ENCODE measurements at places on chromosomes 5 and 9.
A peak's percentile ranks its signal among the peaks of the same experiment; 100 is the strongest.

DNA sequence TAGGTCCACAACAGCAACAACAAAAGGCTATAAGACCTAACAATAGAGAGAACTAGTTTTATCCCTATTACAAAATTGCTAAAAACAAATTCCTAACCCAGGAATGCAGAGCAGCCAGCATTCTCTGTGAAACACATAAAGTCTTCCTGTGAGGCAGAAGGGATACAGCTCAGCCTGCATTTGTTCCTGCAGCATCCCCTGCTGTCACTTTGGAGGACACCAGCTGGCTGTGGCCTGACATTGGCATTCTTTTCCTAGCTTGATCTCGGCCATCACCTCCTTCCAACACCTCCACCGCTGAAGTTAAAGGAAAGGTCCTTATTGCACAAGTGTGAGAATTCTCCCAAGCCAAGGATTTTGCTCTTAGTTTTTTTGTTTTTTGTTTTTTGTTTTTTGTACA is 186.1 kb downstream of the SNCAIP start:
- DNase-seq = peak; percentile 32
- no peaks in the 10 kb centered on the region for H3K27me3 ChIP-seq
- H3K36me3 ChIP-seq = no peaks in the 10 kb centered on the region
- no peak overlapping the region for H3K27ac ChIP-seq

GRCh38 chr5:142806841-142807267 is 36.7 kb downstream of the ARHGAP26 start:
- H3K27ac ChIP-seq = no peak overlapping the region
- DNase-seq = no peak
- no peaks in the 10 kb centered on the region for H3K36me3 ChIP-seq
- peaks cover 3% of the 10 kb centered on the region for H3K4me1 ChIP-seq
- H3K4me3 ChIP-seq = no peak overlapping the region

DNA sequence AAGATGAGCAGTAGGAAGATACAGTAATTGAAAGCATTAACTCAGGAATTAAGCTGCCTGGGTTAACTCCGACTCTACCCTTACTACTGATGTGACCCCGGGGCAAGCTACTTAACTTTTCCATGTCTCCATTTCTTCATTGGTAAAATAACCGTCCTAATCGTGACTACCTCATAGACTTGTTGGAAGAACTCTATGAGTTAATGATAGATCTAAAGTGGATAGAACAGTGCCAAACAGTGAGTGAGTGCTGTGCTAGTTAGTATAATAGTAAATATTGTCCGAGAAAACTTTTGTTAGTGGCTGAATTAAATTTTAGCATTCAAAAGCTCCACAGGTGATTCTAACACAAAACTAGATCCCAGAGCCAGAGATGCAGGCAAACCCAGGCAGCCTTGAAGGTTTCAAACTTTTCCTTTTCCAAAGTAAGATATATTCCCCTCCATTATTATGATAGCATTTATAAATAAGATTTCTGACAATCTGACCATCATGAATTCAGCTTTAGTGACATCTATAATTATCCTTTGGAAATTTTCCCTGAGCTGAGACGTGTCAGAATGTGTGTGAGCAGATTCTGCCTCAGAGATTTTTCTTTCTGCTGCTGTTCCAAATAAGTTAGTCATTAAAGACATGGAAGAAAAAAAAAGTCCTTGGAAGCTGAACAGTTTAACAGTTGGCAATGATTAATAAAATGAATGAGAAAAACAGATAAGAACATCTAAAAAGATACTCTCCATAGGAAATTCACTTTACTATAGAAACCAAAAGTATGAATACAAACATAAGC is 369.5 kb downstream of the PRELID2 start:
- no peak for DNase-seq
- peaks cover 2% of the 10 kb centered on the region for H3K4me1 ChIP-seq
- H3K36me3 ChIP-seq = no peaks in the 10 kb centered on the region
- H3K27ac ChIP-seq = no peak overlapping the region
- H3K4me3 ChIP-seq = no peak overlapping the region

DNA sequence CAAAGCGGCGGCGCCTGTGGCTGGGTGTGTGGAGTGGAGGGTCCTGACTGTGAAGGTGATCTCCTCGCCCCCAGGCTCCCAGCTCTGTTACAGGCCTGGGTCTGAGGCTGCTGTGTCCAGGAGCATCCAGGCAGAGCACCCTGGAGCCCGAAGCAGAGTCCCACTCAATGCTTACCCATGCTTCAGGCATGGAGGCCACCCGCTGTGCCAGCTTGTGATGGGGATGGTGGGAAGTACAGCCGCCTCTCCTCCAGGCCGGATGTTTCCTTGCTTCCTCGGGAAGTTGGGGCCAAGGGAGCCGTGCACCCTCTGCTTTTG is 255.9 kb upstream of the IRX1 start:
- DNase-seq = no peak
- no peaks in the 10 kb centered on the region for H3K36me3 ChIP-seq
- no peaks in the 10 kb centered on the region for H3K4me1 ChIP-seq
- H3K4me3 ChIP-seq = no peak overlapping the region
- H3K27me3 ChIP-seq = no peaks in the 10 kb centered on the region

GRCh38 chr5:150523472-150524350 is 15.8 kb downstream of the NDST1 start:
- DNase-seq = peak; percentile 81
- no peaks in the 10 kb centered on the region for H3K27me3 ChIP-seq
- peaks cover 52% of the 10 kb centered on the region for H3K36me3 ChIP-seq
- no peak overlapping the region for H3K27ac ChIP-seq
- H3K4me1 ChIP-seq = peaks cover 33% of the 10 kb centered on the region

- H3K4me1 ChIP-seq = no peaks in the 10 kb centered on the region
- DNase-seq = no peak
- no peak overlapping the region for H3K27ac ChIP-seq
- no peaks in the 10 kb centered on the region for H3K27me3 ChIP-seq
Measured at GRCh38 chr5:63726496-63726895, 235.7 kb downstream of the HTR1A start.

DNA sequence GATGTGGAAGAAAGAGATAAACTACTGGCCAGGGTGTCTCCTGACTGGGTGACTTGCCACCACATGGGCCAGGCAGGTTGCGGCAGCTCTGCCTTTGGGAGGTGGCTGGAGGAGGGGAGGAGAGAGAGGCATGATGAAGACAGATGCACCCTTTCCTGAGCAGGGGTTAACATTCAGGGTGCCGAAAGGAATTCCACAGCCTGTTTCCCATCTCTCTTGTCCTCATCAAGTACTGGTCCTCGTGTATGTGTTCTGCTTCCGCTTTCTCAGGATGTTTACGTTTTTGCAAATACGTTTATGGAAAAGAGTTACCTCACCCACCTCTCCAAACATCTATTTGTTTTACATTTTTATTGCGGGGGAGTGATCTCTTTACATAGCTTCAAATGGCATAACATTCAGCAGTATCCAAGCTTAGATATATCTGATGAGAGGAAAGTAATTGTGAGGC is 73.4 kb downstream of the C9orf85 start:
- peak; percentile 15 for DNase-seq
- peaks cover 4% of the 10 kb centered on the region for H3K4me1 ChIP-seq

- H3K4me3 ChIP-seq = no peak overlapping the region
- H3K4me1 ChIP-seq = peaks cover 23% of the 10 kb centered on the region
- H3K36me3 ChIP-seq = no peaks in the 10 kb centered on the region
Measured at GRCh38 chr5:73827106-73827450, 201.1 kb downstream of the ARHGEF28 start.

DNA sequence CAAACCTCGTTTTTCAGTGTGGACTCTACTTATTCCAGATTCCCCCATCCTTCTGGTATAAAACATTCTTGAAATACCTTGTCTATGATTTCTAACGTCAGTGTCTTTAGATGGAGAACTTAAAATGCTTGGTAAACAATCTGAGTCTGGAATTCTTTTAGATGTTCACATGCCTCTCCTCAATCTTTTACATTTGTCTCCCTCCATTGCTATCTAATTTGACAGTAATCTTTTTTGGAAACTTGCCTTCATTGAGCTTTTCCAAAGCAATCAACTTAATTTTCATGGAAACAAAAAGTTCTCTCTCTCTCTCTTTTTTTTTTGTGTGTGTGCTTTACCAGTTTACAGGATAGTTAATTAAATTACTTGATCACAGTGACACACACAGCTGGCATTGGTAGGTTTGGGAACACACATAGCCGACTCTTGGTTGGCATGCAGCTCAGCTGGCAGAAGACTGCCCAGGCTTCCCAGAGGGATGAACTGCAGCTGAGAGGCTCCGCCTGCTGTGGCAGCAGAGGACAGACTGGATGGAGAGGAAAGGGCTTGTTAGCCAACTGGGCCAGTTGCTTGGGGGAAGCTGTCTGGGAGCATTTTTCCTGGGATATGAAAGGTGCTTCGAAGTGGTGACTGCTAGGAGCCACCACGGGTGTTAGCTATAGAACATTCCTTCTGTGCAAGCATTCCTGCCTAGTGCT is 271.3 kb downstream of the ZSWIM6 start:
- H3K36me3 ChIP-seq = no peaks in the 10 kb centered on the region
- no peak overlapping the region for H3K27ac ChIP-seq
- H3K4me1 ChIP-seq = peaks cover 14% of the 10 kb centered on the region

DNA sequence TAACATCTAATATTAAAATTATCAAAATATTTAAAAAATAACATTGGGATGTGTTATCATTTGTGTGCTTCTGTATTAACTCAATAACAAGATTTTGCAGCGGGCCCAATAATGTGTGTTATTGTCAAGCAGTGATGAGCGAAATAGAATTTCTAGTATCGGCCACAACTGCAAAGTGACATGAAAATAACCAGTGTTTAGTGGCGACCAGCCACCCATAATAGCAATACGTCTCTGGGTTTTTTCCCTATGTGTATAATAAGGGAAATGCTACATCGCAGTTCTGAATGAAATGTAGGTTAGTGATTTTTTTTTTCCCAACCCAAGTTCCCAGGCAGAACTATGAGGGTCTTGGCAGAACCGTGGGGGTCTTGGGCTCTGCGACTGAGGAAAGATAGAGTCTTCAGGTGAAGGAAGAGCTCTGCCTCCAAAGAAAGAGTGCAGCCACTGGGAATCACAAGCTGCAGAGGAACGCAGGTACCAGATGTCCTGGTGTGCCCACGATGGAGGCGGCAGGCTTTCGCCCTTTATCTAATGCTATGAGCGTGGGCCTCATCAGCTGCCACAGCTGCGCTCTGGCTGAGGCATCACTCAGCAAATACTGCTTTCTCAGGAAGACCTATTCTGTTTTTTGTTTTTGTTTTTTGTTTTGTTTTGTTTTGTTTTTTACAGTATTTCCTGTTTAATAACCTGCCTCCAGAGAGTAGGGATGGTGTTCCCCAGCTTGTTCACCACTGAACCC is 235.0 kb downstream of the ROR2 start:
- no peak for DNase-seq
- H3K4me1 ChIP-seq = peaks cover 2% of the 10 kb centered on the region
- H3K36me3 ChIP-seq = no peaks in the 10 kb centered on the region
- no peak overlapping the region for H3K27ac ChIP-seq

- peaks cover 53% of the 10 kb centered on the region for H3K27me3 ChIP-seq
- no peak for DNase-seq
- no peaks in the 10 kb centered on the region for H3K4me1 ChIP-seq
- no peak overlapping the region for H3K27ac ChIP-seq
- H3K4me3 ChIP-seq = no peak overlapping the region
Measured at GRCh38 chr5:149740341-149740740, 10.2 kb downstream of the PPARGC1B start.

GRCh38 chr5:40447438-40447837 is 232.3 kb upstream of the PTGER4 start:
- H3K36me3 ChIP-seq = no peaks in the 10 kb centered on the region
- peak; percentile 55 for DNase-seq
- peaks cover 2% of the 10 kb centered on the region for H3K4me1 ChIP-seq
- H3K27ac ChIP-seq = no peak overlapping the region
- no peak overlapping the region for H3K4me3 ChIP-seq
- H3K27me3 ChIP-seq = no peaks in the 10 kb centered on the region

- no peak overlapping the region for H3K4me3 ChIP-seq
- no peaks in the 10 kb centered on the region for H3K4me1 ChIP-seq
- H3K27me3 ChIP-seq = no peaks in the 10 kb centered on the region
- no peaks in the 10 kb centered on the region for H3K36me3 ChIP-seq
Measured at GRCh38 chr9:4750023-4750673, 9.1 kb upstream of the AK3 start.

GRCh38 chr5:10513501-10514442 is 50.1 kb upstream of the ANKRD33B start:
- DNase-seq = peak; percentile 83
- H3K27ac ChIP-seq = peak overlapping the region; percentile 74
- H3K4me3 ChIP-seq = no peak overlapping the region
- H3K27me3 ChIP-seq = no peaks in the 10 kb centered on the region
- no peaks in the 10 kb centered on the region for H3K36me3 ChIP-seq
- peaks cover 10% of the 10 kb centered on the region for H3K4me1 ChIP-seq

DNA sequence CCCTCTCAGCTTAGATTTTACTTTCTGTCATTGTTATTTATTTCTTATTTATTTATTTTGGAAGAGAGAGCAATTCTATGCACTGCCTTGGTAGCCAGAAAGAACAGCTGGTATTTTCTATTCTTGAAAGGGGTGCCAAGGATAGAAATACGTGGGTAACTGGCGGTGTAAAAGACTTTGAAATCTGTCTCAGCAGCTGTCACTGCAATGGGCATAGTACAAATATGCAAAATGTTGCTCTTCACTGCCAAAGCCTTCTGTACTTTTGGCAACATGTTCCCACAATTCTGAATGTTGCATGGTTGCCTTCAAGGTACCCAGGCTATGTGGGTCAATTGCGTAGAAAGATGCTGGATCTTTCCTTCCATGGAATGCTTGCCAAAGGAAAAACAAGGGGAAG is 230.2 kb upstream of the EDIL3 start:
- H3K27me3 ChIP-seq = no peaks in the 10 kb centered on the region
- DNase-seq = no peak
- H3K4me3 ChIP-seq = no peak overlapping the region
- H3K4me1 ChIP-seq = no peaks in the 10 kb centered on the region

DNA sequence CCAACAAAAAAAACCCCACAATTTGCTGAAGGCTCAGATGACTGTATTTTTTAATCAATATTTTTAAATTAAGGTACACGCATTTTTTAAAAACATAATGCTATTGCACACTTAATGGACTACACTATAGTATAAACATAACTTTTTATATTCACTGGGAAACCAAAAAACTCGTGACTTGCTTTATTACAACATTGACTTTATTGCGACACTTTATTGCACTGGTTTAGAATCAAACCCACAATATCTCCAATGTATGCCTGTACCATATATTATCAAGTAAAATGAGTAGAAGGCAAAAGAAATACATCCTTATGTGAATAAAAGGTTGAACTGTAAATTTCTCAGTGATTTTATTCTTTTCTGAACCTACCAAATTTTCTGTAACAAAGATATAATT is 53.7 kb downstream of the RICTOR start:
- H3K27me3 ChIP-seq = no peaks in the 10 kb centered on the region
- no peak overlapping the region for H3K4me3 ChIP-seq
- peaks cover 15% of the 10 kb centered on the region for H3K4me1 ChIP-seq
- no peak for DNase-seq
- no peak overlapping the region for H3K27ac ChIP-seq

- H3K27ac ChIP-seq = no peak overlapping the region
- no peaks in the 10 kb centered on the region for H3K4me1 ChIP-seq
Measured at GRCh38 chr5:4947893-4948536, 192.1 kb upstream of the ADAMTS16 start.

- DNase-seq = no peak
- H3K27me3 ChIP-seq = no peaks in the 10 kb centered on the region
- H3K4me1 ChIP-seq = no peaks in the 10 kb centered on the region
- no peaks in the 10 kb centered on the region for H3K36me3 ChIP-seq
- no peak overlapping the region for H3K4me3 ChIP-seq
Measured at GRCh38 chr9:110821064-110821463, 152.5 kb downstream of the MUSK start.

- no peaks in the 10 kb centered on the region for H3K27me3 ChIP-seq
- no peaks in the 10 kb centered on the region for H3K4me1 ChIP-seq
- H3K4me3 ChIP-seq = no peak overlapping the region
- H3K27ac ChIP-seq = no peak overlapping the region
- DNase-seq = no peak
Measured at GRCh38 chr5:158635565-158635964, 464.2 kb downstream of the EBF1 start.

Measured in IMR-90 (cell line).